Activated naive CD4-positive, alpha-beta T cell (primary cell): ENCODE measurements at places on chromosomes 2 and 18.

- no peak for DNase-seq
These were observed 89.8 kb downstream of the ZNF516 start for GRCh38 chr18:76405280-76405679.

- no peak for DNase-seq
These were observed 76.4 kb downstream of the BOD1L2 start for GRCh38 chr18:57223144-57223870.

GRCh38 chr2:209046163-209046562 lies 377.7 kb upstream of the MAP2 start:
- no peak for DNase-seq

DNA sequence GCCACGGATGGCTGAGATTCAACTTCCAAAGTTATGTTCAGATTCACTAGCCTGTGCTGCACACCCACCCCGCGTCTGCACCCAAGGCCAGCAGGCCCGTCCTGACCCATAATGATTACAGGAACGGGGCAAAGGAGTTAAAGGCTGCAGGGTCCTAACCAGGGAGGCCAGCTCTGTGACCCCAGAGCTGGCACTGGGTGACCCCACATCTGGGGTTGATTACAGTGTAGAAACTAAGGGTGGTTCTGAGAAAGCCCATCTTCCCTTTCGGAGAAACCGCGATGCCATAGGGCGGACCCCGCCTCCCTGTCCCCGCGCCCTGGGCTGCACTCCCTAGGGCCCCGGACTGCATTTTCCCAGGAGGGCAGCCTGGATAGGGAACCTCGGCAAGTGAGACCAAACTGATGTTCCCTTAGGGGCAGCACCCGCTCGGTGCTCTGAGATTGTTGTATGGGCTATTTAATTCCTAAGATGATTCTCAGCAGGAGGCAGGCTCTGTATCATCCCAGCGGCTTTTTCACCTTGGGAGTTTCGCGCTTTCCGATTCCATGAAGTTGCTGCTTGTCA lies 2.2 kb upstream of the GPR148 start:
- DNase-seq, result no peak

DNA sequence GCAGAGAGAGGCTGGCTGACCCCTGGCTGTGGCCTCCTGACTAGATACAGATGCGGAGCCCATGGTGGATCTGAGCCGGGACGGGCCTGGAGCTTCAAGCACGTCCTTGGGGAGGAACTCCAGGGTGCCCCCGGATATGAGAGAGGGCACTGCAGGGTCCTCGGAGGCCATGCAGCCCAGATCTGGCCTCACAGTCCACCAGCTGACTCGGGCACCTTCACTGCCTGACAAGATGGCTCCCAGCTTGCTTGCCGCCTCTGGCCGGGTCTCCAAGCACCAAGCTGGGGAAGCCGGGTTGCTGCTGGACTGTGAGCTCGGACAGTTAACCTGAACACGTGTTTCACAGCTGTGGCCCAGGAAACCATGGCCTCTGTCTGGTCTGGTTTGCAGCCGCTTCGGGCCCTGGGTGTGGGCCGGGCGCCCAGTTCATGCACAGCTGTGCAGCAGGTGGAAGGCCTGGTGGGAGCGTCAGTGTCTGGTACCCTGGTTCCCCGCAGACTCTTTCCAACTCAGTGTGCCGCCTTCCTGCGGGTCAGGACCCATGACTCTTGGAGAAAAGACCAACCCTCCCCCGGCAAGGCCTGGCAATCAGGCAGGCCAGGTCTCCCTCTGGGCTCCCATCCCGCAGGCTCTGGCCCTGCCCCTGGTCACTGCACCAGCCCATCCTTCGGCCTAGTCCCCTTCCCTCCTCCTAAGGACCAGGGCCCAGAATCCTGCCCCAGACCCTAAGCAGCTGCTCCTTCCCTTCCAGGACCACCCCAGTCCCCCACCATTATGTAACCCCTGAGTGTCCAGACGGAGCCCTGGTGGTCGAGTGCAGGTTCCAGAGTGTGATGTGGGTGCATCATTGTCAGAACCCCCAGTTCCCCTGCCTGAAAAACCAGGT lies 74.6 kb upstream of the OTOS start:
- DNase-seq, result no peak

- no peak for DNase-seq
These were observed 384.2 kb downstream of the DSC3 start for GRCh38 chr18:30658306-30658705.

GRCh38 chr2:197077336-197077735 lies 150.8 kb upstream of the PGAP1 start:
- DNase-seq, result no peak

- no peak for DNase-seq
These were observed 109.3 kb downstream of the ANTXR1 start for GRCh38 chr2:69122271-69122670.

DNA sequence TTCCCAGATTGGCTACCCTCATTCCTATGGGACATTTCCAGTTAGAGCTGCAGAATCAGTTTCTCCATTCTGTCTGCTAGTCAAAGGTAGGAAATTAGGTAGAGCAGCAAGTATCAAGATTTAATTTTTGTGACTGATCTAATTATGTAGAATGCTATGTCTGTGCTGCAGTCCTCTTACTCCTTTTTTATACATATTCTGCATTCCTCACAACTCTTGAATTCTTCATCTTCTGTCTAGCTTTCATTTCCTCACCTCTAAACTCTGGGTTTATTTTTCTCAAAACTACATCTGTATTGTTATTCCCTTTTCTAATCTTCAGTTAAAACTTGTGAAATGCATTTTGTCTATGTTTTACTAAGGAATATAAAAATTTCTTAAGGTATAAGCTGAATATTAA lies 8.6 kb downstream of the SGO2 start:
- DNase-seq, result no peak

GRCh38 chr2:217220228-217221013 lies 360.6 kb upstream of the TNP1 start:
- no peak for DNase-seq

DNA sequence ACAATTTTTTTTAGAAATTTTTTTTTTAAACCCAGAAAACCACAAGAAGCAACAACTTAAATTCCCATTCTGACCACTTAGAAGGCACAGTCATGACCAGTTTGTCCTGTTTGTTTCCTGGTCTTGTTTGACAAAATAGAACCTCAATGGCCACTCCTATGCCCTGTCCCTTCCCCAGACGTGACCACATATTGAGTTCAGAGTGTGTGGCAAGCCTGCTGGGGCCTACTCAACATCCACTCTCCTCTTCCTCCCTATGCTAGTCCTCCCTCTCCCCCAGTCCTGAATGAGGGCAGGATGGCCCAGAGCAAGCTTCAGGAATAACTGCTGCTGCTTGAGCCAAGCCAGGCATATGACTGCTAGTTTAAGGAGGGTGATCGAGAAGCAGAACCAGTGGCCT lies 89.6 kb downstream of the PRELID3A start:
- DNase-seq, result no peak

GRCh38 chr2:105873721-105874120 lies 129.0 kb downstream of the NCK2 start:
- no peak for DNase-seq

DNA sequence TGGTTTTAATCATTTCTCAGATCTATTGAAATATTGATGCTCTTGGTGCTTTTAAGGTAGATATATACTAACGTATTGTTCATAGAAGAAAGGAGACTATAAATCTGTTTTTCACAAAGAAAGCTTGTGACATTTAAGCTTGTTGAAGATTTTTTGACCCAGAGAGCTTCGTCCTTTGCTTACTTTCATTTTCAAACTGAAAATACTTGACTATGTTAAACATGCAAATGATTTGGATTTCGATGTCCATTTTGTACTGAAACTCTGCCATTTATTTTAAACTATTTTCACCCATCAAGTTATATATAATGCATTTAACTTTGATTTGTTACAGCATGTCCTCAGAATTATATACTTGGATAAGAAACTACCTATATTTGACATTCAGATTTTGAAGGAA lies 85.2 kb downstream of the SLC4A10 start:
- DNase-seq, result no peak
